ENCODE measurements at places on chromosomes 12 and 14.

DNA sequence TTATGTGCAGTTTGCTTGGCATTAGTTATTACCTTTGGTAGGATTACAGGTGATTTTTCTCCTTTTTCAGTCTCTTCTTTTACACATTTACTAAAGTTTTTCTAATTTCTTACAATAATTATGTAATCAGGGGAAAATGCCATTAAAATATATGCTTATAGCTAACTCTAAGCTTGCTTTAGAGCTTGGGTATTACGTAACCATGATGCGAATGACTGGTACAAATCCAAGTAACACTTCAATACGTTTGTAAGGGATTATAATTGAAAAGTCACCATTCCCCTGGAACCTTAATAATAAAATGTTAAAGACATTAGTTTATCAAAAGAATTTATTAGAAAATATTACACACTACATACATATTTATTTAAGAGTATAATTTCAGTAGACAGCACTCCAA lies 71.6 kb downstream of the SCAF11 start:
- DNase-seq, result no peak

DNA sequence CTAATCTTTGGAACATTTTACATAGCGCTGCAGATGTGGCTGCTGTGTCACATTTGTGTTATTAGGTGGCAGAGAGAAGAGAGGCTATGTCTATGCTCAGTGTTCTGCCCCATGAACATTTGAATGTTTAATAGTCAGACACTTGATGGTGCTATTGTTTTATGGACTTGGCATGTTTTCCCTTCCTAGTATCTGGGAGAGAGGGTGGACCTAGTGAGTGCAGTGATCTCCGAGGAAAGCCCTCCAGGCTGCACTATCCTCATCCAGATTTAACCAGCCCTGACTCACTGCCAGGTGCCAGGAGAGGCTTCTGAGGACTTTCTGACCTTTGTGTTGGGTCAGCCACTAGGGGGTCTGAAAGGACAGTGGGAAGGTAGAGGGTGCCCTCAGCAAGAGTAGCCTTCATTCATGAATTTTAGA lies 24.3 kb downstream of the ZFC3H1 start:
- no peak for DNase-seq

DNA sequence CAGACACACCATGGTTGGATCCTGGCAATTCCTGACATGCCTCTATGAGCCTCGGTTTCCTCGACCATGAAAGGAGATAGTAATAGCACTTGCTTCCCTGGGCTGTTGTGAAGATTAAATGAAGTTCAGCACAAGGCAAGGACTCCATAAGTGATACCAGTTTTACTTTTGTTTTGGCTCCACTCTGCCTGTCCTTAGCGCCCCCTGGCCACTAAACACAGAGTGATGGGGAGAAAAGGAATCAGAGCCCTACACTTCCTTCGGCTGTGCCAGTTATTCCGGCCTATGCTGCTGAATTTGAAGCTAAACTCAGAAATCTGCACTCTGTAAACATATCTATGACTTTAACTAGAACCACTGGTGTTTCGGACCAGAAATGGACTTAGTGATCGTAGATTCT lies 173.8 kb downstream of the C12orf75 start:
- no peak for DNase-seq

GRCh38 chr12:95882873-95883272 lies 24.1 kb downstream of the SNRPF start:
- DNase-seq, result no peak

GRCh38 chr14:86799244-86799647 lies 1193.7 kb downstream of the GALC start:
- DNase-seq, result no peak

DNA sequence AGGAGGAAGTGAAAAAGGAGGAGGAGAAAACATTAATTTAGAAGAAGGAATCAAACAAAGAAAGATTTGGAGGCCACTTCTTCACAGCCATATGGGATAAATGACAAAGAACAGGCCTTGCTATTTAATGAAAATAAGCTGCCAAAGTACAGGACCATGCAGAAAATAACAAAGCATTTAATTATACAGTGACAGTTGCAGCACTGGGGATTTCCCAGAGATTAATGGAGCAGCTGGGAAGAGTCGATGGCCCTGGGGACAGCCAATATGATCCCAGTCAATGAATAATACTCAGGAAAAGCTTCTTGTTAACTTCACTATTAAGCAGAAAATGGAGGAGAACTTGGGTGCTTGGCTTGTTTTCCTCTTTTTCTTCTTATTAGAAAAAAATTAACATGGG lies 34.6 kb downstream of the RERG start:
- DNase-seq, result no peak

DNA sequence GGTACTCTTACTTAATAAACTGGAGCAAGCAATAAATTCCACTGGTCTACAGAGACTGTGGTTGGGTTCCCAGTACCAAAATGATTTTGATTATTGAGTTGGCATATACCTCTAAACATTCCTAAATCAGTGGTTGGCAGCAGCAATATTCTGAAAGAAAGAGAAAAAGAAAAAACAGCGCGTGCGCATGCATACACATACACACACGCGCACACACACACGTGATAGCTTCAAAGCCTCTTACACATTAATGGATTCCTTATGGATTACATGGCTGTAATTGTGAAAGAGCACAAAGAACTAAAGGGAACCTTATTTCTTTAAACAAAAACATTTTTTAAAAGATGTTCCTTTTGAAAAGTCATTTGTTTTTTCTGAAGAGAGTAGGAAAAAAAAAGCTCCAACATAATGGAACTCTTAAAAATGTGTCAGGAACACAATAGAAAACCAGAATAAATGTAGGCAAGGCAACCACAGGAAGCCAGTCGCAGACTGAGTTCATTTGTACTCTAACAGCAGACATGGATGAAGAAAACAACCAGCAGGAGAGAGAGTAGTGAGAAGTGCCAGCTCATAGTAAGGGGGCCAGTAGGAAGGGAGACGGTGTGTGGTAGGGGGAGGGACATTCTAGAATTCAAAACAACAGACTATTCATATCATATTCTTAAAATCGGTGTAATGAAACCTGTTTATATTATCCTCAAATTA lies 80.0 kb downstream of the DRAM1 start:
- no peak for DNase-seq

GRCh38 chr12:54352891-54353874 lies 11.1 kb downstream of the GPR84 start:
- DNase-seq, result no peak

- DNase-seq, result no peak
These were observed 147.4 kb downstream of the EFCAB11 start for GRCh38 chr14:89807151-89807550.

GRCh38 chr12:94047781-94048567 lies 100.4 kb upstream of the PLXNC1 start:
- DNase-seq, result no peak

DNA sequence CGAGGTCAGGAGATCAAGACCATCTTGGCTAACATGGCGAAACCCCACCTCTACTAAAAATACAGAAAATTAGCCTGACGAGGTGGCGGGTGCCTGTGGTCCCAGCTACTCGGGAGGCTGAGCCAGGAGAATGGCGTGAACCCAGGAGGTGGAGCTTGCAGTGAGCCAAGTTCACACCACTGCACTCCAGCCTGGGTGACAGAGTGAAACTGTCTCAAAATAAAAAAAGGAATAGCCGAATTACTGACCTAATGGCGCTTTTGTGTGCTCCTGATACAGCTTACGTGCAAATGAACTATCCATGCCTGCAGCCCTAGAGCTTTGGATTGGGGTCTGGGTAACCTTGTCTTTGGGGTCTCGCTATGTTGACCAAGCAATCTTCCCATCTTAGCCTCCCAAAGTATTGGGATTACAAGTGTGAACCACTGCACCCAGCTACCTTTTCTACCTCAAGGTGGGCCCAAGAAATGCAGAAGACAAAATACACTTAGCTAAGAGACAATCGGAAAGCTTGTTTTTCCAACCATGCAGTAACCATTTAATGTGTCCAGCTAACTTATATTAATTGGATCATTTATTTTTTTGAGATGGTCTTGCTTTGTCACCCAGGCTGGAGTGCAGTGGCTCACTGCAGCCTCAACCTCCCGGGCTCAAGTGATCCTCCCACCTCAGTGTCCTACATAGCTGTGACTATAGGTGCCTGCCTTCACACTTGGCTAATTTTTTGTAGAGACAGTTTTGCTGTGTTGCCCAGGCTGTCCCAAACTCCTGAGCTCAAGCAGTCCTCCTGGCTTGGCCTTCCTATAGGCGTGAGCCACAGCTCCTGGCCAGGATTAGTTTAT lies 5.5 kb downstream of the PABPN1 start:
- no peak for DNase-seq

DNA sequence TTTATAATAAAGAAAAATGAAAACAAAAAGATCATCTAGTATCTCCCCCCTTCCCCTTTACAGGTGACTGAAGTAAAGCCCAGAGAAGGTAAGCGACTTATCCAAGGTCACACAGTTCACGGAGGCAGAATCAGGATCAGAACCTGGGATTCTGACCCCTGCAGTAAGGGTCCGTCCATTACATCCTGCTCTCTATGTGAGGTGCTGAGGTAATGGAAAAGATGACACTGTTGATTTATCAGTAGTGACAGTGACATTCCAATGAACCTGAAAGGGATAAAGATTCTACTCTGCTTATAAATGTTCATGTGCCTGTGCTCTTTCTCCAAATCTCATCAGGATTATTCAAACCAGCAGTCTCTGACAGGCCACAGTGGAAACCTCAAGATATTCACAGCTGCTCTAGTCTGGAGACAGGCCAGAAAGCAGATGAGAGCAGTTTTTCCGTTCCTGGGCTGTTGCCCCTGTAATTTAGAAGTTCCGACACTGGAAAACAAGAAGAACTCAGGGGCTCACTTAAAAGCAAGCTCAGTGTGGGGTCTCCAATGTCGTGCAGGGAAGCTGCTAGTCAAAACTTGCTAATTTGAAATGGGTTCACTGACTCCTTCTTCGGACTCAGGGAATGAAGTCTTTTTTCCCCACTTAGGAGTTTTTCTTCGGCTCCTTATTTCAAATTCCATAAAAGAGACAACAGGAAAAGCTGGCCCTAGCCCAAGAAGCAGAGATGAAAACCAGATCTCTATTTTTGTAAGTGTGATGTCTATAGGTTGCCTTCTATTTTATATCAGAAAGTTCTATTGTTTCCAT lies 131.8 kb upstream of the EEA1 start:
- DNase-seq, result no peak

- peak; percentile 18 for DNase-seq
These were observed 21.0 kb upstream of the RNASE2 start for GRCh38 chr14:20934148-20934762.

Data from activated CD8-positive, alpha-beta memory T cell treated with anti-CD3 and anti-CD28 coated beads, Interleukin-2, amount 50 U/mL, for 4 hours (primary cell).